ENCODE measurements at places on chromosomes 5 and 9.

DNA sequence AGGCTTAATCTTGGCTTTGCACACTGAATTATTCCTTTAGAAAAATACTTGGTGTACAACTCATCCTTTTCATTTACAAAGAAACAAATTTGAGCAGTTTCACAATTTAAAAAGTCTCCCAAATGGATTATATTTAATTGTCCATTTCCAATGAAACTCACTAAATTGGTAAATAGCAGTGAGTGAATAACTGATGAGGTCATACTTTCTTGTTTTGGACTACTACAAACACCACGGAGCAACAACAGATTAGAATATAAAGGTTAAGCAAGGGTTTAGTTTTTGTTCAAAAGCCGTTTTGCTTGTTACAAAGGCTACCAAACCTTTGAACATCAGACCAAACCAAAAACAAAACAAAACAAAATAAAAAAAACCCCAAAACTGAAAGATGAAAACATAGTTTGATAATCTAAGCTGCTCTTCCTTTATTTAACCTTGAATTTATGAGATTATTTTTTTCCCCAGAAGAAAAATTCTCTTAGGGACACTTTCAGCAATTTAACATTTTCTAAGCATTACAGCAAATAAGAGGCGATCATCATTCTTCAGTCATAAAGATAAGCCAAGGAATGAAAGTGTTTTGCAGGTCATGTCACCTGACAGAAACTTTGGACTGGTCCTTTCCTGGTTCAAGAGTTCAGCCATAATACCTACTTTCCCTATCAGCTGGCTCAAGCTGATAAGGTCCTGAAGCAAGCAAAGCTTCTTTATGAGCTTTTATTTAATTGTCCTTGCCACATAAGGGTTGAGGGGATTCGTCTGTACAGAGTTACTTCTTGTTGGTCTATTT lies 99.7 kb upstream of the CDKN2B start:
- H3K27ac ChIP-seq = no peak overlapping the region
- no peak overlapping the region for H3K4me3 ChIP-seq

GRCh38 chr5:150461231-150461630 lies 11.7 kb upstream of the RPS14 start:
- peaks cover 12% of the 10 kb centered on the region for H3K4me1 ChIP-seq
- H3K4me3 ChIP-seq = no peak overlapping the region
- no peak for DNase-seq
- H3K27me3 ChIP-seq = no peaks in the 10 kb centered on the region

GRCh38 chr5:36728697-36729543 lies 122.5 kb downstream of the SLC1A3 start:
- H3K36me3 ChIP-seq = no peaks in the 10 kb centered on the region
- no peak overlapping the region for H3K27ac ChIP-seq
- H3K4me3 ChIP-seq = no peak overlapping the region
- no peaks in the 10 kb centered on the region for H3K27me3 ChIP-seq
- no peak for DNase-seq
- peaks cover 4% of the 10 kb centered on the region for H3K4me1 ChIP-seq

- DNase-seq = no peak
- H3K4me3 ChIP-seq = no peak overlapping the region
- no peaks in the 10 kb centered on the region for H3K36me3 ChIP-seq
- no peak overlapping the region for H3K27ac ChIP-seq
- H3K27me3 ChIP-seq = no peaks in the 10 kb centered on the region
Measured at GRCh38 chr9:96071076-96071814, 195.8 kb downstream of the ERCC6L2 start.

GRCh38 chr5:57407391-57407790 lies 75.2 kb downstream of the ACTBL2 start:
- DNase-seq = no peak
- no peaks in the 10 kb centered on the region for H3K36me3 ChIP-seq
- no peak overlapping the region for H3K4me3 ChIP-seq
- H3K27me3 ChIP-seq = no peaks in the 10 kb centered on the region
- peaks cover 4% of the 10 kb centered on the region for H3K4me1 ChIP-seq
- no peak overlapping the region for H3K27ac ChIP-seq

DNA sequence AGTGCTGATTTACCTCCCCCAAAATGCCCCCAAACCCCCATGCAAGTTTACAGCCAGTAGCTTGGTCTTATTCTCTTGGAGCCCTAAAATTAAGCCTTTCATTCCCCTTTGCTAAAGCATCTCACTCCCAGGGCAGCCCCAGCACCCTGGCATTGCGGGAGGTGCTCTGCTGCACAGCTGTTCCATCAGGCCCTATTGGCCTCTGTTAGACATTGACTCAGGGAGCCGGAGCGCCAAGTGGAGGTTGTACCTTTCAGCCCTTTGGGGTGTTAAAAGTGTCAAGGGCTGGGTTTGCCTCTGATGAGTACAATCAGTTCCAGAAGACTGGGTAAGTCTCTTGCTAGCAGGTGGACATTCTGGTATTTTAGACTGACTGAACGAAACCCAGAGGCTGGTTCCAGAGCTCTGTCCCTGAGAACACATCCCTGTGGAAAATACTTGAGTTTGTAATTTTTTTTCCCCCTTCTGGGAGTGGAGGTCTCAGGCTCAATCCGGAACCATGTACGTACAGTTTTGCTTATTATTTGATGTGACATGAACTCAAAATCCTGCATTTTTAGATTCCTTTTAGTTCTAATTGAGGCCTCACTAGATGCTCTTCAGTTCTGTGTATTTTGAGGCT lies 102.4 kb downstream of the UBE2R2 start:
- peaks cover 55% of the 10 kb centered on the region for H3K36me3 ChIP-seq
- no peak overlapping the region for H3K27ac ChIP-seq
- H3K27me3 ChIP-seq = no peaks in the 10 kb centered on the region
- no peak for DNase-seq

DNA sequence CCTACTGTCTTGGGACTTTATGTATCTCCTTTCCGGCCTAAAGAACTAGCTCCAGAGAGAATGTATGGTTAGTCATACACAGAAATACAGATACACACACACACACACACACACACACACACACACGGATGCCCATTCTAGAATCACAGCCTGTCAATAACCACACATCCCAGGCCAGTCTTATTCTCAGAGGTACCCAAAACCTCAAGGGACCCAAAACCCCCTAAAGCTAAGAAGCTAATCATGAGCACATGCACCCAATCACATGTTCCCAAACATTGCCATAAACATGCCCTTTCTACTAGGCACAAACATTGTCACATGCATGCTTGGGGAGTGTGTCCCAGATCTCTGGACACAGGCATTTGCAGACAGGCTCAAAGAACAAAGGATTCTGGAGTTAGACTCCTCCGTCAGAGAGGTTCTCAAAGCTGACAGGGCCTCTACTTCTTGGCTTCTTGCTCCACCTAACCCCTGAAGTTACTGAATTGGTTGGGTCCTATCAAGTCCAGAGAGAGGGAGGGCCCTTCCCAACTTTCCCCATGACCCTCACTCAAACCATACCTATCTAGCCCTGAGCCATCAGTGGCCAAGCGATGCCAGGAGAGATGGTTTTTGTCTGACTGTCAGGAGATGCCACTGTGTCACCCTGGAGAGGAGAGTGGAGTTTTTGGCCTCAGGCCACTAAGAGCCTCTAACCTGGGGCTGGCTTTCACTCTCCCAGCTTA lies 78.7 kb downstream of the NRG2 start:
- no peak overlapping the region for H3K4me3 ChIP-seq
- H3K36me3 ChIP-seq = no peaks in the 10 kb centered on the region
- DNase-seq = no peak
- no peaks in the 10 kb centered on the region for H3K4me1 ChIP-seq

GRCh38 chr5:15703901-15704300 lies 203.9 kb downstream of the FBXL7 start:
- H3K4me3 ChIP-seq = no peak overlapping the region
- no peak for DNase-seq
- H3K4me1 ChIP-seq = peaks cover 18% of the 10 kb centered on the region
- H3K27ac ChIP-seq = no peak overlapping the region

GRCh38 chr9:37935096-37935495 lies 31.2 kb upstream of the SLC25A51 start:
- DNase-seq = no peak
- no peak overlapping the region for H3K27ac ChIP-seq
- H3K4me3 ChIP-seq = no peak overlapping the region

Data from sigmoid colon (tissue), 7 donors.